ENCODE measurements at places on chromosomes 2 and 18. TPM values are rescaled to one million over a fixed set of nuclear protein-coding genes. Genes with fewer than 3 reads are reported as not detected.

The SIX3 gene
- not detected for polyA plus RNA-seq

The SERPINB2 gene
- 0.13 TPM for polyA plus RNA-seq

The MYOM1 gene
- polyA plus RNA-seq = 2.6 TPM

The MARCO gene
- polyA plus RNA-seq = 0.35 TPM

The G6PC2 gene
- polyA plus RNA-seq = 0.09 TPM

Data from right lung (tissue), 10 donors.